ENCODE measurements at places on chromosomes 12 and 14.
A peak's percentile ranks its signal among the peaks of the same experiment; 100 is the strongest.

- DNase-seq, result no peak
Observed at GRCh38 chr12:58923781-58924180, 3.5 kb upstream of the LRIG3 start.

GRCh38 chr12:96247563-96247962 is 53.4 kb downstream of the ELK3 start:
- no peak for DNase-seq

DNA sequence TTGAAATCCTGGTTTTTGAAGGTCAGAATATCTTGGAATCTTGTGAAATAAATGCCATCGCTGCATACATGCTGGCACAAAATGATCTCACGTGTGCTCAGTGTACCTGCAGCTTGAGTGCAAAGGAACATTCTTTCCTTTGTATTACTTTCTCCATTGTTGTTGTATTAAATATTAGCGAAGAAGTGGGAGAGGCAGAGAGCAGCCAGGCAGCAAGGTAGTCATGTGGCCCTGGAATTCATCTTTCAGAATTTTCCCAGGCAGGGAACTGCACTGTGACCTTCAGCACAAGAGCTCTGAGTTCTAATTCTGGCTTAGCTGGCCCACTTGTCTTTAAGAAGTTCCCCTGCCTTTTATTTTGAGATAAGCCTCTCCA is 145.5 kb downstream of the PRKCH start:
- no peak for DNase-seq

GRCh38 chr12:106091446-106091820 is 47.3 kb downstream of the NUAK1 start:
- no peak for DNase-seq

DNA sequence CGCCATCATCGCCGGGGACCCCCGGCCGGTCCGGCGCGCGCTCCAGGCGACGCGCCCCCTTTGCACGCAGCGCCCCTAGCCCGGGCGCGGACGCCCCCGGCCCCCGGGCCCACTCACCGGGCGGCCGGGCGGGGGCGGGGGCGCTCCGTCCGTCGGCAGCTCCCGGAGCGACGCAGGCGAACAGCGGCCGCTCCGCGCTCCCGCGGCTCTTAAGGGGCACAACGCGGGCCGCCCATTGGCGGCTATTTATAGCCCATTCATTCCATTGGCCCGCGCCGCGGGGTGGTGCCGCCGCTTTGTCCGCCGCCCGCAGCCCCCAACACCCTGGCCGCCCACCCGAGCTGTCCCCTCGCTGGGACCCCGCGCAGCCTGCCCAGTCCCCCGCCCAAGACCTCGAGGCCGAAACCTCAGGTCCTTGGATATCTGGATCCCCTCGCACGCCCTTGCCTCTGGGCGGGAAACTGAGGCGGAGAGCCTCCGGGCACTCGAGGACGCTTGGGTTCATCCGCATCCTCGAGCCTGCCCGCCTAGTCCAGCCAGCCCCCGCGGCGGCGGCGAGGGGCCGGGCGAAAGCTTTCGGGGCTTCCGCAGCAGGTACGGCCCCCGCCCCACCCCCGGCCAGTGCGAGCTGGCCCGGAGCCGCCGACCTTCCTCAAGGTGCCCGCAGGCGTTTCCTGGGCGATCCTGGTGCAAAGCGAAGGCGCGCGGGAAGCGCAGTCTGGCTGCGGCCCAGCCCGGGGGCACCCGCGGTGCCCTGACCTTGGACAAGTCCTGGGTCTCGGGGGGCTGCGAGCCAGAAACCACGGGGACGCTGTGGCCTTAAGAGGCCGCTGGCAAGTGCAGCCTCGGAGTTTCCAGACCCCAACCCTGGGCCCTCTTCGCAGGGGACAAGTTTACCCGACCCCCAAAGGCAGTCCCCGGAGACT is at the start of gene CKB:
TSS of gene CKB (minus strand) at position 182 of the 926 bp plus-strand sequence. CDS start 337 bp downstream, outside the sequence.
- DNase-seq, result no peak

- no peak for DNase-seq
Observed at GRCh38 chr12:100453951-100454350, 19.7 kb upstream of the NR1H4 start.

- DNase-seq, result peak; percentile 2
Observed at GRCh38 chr14:69299286-69300035, 39.5 kb downstream of the GALNT16 start.

Measured in activated CD4-positive, alpha-beta T cell treated with anti-CD3 and anti-CD28 coated beads, Interleukin-2, amount 50 U/mL, for 48 hours (primary cell).